ENCODE measurements at places on chromosomes 13 and 19.

- peak; percentile 24 for DNase-seq
Observed at GRCh38 chr19:10389863-10390262, 9.5 kb upstream of the TYK2 start.

DNA sequence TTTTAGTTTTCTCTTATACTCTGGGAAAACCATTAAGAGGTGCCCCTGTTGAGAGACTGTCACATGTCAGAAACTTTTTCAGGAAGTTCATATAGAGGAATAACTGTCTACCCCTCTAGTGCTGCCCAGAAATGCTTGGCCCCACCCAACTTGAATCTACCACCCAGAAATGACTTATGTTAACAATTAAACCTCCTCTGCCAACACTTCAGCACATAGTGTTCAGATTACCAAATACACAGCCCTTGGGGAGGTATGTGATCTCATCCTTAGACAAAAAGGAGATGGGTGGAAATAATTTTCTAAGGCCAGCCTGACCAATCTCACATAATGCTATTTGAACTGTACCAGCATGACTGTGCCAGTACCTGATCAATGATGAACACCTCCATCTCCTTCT lies 35.6 kb downstream of the CCDC169 start:
- DNase-seq, result no peak

GRCh38 chr13:102699504-102699903 lies 4.7 kb upstream of the METTL21C start:
- DNase-seq, result no peak

DNA sequence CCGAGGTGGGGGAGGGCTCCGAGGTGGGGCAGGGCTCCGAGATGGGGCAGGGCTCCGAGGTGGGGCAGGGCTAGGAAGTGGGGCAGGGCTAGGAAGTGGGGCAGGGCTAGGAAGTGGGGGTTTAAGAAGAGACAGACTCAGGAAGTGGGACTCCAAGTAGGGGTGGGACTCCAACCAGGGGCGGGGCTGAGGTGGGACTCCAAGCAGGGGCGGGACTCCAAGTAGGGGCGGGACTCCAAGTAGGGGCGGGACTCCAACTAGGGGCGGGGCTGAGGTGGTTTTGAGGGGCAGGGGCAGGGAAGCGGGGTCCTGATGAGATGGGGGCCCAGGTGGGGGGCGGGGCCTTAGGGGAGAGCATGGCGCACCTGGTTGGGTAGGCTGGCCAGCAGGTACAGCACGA lies 13.6 kb downstream of the CFD start:
- peak; percentile 74 for DNase-seq

DNA sequence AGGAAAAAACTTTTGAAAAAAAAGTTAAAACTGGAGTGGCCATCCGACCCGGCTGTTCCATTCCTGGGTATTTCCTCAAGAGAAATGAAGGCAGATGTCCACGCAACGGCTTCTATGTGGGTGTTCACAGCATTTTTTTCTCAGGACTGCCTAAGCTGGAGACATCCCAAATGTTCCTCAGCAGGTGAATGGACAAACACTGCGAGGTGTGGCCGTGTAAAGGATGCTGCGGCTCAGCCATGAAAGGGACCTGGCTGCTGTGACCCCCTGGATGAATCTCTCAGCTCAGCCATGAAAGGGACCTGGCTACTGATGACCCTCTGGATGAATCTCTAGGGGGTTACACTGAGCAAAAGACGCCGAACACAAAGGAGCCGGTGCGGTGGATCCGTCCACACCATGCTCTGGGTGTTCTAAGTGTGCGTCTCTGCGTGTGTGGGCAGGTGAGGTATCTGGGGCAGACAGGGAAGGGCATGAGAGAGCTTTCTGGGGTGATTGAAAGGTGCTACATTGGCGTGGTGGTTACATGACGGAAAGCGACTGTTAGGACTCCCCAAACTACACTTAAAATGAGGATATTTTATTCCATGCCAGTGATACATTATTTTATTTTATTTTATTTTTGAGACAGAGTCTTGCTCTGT lies 7.2 kb upstream of the ASPDH start:
- DNase-seq, result no peak

- DNase-seq, result no peak
Observed at GRCh38 chr13:72489751-72490150, 237.7 kb downstream of the MZT1 start.

- no peak for DNase-seq
Observed at GRCh38 chr13:84659359-84659661, 777.0 kb upstream of the SLITRK1 start.

GRCh38 chr19:51508059-51508733 lies 6.6 kb upstream of the SIGLEC12 start:
- DNase-seq, result no peak

DNA sequence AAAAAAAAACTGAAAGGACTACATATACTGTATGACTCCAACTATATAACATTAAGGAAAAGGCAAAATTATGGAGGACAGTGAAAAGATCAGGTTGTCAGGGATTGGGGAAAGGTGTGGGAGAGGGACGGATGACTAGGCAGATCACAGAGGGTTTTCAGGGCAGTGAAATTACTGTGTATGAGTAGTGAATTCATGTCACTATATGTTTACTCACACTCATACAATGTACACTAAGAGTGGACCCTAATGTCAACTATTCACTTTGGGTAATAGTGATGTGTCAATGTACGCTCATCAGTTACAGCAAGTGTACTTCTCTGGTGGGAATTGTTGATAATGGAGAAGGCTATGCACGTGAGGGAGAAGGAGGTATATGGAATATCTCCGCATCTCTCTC lies 144.3 kb downstream of the ITGBL1 start:
- no peak for DNase-seq
